ENCODE measurements at places on chromosomes 7 and 10. TPM values are rescaled to one million over a fixed set of nuclear protein-coding genes. Genes with fewer than 3 reads are reported as not detected.

Gene PAPOLB
- not detected for total RNA-seq

Gene SFXN2
- total RNA-seq = 19.4 TPM

Gene MMS19
- 87.9 TPM for total RNA-seq

Gene STAMBPL1
- total RNA-seq = 48.3 TPM

Gene LRRD1
- not detected for total RNA-seq

Gene CDC123
- total RNA-seq = 56.7 TPM

Gene CRYGN
- 0.91 TPM for total RNA-seq

Gene KAZALD1
- total RNA-seq = not detected

Gene MOGAT3
- not detected for total RNA-seq

Gene LBX1
- not detected for total RNA-seq

Gene YWHAG
- total RNA-seq = 62.7 TPM

Gene C10orf105
- 0.30 TPM for total RNA-seq

Gene ADD3
- total RNA-seq = 227 TPM

Gene CPA2
- not detected for total RNA-seq

Gene AKR1C8
- 0.48 TPM for total RNA-seq

- no peak for DNase-seq
Observed at GRCh38 chr10:120457431-120458172, 575 bp downstream of the PLPP4 start.

DNA sequence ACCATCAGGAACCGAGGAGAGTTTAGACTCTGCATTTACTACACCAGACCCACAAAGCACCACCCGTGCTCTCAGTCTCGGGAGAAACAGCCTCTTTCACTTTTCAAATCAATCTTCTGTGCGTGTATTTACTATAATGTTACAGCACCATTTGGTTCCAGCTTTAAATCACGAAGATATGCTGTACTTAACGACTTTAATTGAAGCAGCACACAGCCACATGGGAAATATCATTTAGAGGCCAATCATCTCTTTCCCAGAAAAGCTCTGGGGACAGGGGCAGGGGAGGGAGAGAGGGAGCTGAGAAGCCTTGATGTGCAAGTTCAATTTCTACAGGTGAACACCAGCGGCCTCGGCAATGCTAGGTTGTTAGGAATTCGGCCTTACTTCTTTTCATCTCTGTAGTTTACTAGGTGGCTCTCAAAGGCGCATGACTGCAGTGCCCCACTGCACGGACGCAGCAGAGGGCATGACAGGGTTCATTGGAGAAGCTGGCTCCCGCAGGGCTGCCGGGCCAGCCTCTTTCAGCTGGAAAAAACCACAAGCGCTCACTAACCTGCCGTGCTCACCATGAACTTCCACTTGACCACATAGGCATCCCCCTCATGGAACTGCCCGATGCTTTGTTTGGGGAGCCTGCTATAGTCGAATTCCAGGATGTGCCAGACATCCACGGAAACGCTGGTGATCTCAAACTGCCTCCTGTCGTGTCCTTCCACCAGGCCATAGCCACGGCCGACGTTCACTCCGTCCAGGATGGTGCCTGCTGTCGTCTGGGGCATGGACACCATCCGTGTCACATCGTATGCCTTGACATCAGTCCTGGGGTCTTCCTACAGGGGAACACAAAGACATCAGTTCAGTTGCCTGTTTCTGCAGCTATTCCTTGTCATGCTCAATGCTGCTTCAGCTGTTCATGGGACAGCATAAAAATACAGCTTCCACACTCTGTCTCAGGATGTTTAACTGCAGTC is 154.5 kb downstream of the SVIL start:
- DNase-seq = no peak

GRCh38 chr10:130696870-130697269 is 560.7 kb downstream of the GLRX3 start:
- DNase-seq = no peak

GRCh38 chr10:34830217-34830822 is 15.2 kb upstream of the PARD3 start:
- no peak for DNase-seq

- DNase-seq = no peak
Observed at GRCh38 chr7:115240242-115240641, 318.3 kb downstream of the MDFIC start.

GRCh38 chr7:139118234-139118804 is 8.8 kb upstream of the ZC3HAV1 start:
- DNase-seq = no peak

DNA sequence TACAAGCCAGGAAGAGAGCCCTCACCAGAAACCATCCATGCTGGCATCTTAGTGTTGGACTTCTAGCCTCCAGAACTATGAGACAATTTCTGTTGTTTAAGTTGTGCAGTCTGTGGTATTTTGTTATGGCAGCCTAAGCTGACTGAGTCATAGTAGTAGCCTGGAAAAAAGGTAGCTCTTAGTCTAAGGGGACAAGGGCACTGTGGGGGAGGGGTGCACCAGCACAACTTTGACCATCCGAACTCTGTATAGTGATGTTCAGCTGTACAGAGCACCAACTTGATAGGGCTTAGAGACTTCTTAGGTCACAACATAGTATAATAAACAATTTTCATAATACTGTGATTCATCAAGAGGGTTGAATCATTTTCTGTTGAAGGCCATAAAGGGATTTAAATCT is 14.3 kb downstream of the EIF4EBP2 start:
- no peak for DNase-seq

GRCh38 chr10:81594991-81595390 is 280.0 kb upstream of the NRG3 start:
- no peak for DNase-seq

DNA sequence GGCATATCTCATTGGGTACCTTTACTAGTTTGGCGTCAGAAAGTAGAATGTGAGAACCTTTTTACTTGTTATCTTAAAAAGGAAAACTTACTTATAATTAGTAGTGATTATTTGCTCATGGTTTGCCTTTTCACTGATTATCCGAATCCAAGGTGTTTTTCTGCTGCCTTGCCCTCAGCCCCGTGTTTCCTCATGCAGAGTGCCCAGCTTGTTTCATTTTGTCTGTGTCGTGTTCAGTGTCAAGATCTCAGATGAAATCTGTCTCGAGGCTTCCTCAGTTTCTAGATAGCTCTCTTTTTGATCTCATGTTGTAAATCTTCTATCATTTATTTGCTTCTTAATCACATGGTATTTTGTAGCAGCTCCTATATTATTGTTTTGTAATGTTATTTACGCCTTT is 30.1 kb downstream of the RPA3 start:
- DNase-seq = no peak

GRCh38 chr7:84104826-84105225 is 89.8 kb downstream of the SEMA3A start:
- no peak for DNase-seq

DNA sequence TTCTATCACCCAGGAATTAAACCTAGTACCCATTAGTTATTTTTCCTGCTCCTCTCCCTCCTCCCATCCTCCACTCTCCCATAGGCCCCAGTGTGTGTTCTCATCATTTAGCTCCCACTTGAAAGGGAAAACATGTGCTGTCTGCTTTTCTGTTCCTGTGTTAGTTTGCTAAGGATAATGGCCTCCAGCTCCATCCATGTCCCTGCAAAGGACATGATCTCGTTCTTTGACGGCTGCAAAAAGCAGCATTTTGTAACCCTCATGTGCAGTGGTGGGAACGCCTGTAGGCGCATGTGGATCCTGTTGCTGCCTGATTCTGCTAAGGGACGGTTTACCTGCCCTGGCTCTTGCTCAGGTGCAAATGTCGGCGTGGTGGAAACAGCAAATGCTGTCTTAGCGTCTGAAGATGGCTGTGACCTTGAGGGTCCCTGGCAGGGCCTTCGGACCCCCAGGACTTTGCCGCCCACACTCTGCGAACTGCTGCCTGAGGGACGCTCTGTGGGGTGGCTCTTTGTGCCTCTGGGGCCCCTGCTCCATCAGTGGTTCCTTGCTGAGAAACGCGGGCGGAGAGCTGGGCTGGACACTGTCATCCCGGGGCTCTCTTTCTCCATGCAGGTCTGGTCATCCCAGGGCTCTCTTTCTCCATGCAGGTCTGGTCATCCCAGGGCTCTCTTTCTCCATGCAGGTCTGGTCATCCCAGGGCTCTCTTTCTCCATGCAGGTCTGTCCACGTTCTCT is 5.6 kb upstream of the MTG1 start:
- DNase-seq = no peak

- DNase-seq = no peak
Observed at GRCh38 chr10:817371-817770, 114.1 kb downstream of the LARP4B start.

DNA sequence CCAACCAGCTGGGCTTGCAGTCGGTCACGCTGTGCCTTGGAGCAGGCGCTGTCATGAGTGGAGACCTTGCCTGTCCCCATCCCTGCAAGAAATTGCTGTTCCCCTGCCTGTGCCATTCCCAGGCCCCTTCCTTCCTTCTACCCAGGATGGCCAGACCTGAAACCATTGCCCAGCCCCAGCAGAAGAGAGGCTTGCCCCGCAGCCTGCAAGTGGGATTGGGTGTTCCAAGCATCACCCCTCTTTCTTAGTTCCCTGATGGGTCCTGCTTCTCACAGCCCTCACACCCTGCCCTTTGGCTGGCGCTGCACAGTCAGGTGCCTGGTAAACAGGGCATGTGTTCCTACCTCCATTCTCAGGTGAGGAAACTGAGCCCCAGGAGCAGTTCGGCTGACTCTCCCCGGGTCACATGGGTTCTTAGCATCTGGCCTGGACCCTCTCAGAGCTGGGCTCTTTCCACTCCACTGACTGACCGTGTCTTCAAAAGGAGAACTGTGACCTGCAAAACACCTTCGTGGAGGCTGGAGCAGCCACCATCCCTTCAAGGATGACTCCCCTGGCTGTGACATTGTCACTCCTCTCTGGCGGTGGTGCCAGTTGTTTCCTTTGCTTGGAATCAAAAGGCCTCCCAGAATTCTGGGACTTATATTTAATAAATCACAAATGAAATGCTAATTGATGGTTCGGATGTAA is 41.9 kb upstream of the PDCD4 start:
- no peak for DNase-seq

GRCh38 chr7:121105262-121105661 is 116.8 kb downstream of the CPED1 start:
- DNase-seq = no peak

DNA sequence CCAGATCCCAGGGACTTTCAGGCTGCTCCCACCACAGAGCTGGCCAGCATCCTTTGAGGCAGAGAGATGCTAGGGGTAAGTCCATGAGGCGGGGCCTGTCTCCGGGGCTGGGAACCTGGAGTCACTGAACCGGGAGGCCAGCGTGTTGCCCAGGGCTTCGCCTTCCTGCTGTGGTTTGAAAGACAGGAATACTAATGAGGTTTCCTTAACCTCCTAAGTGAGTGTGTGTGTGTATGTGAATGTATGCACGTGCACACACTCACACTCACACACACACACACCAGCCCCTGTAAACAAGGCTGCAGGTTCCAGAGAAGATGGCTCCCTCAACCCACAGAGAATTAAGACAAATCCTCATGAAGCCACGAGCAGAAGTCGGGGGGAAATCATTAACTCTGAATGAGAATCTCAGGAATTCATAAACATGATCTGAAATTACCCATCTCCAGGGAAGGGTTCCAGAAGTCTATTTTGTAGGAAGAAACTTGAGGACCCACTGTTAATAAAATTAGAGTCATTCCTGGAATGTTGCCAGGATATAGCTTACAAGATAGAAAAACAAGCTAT is 20.3 kb upstream of the PFKP start:
- DNase-seq = no peak

DNA sequence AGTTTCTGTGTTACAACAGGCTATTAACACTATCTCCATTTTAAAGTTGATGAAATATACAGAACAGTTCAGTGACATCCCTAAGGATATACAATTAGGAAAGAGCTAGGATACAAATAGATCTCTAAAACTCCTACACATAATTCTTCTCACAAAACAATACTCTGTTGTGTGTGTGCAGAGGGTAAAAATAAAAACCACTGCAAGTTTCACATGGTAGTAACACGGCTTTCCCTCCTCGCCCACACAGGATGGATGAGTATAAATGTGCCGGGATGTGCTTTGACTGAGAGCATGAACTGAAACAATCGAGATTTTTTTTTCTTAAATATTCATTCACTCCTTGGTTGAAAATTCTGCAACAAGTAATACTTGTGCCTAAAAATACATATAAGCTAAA is 131.5 kb upstream of the C1QL3 start:
- DNase-seq = no peak

DNA sequence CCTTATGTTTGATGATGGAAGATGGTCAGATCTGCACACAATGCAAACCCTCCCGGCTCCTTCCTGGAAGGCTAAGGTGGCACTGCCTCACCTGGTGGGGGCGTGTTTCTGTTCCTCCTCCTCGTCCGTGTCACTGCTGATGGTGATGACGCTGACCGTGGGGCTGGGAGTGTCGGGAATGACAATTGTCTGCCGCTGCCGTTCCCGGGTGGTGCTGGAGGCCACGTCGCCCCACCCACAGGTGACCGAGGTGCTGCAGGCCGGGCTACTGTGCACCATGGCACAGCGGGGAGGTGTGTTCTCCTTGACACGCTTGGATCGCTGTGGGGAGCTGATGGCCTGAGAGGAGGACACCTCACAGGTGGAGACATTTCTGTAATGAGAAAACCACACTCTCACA is 73.1 kb downstream of the CLEC2L start:
- no peak for DNase-seq

GRCh38 chr7:7688956-7689355 is 29.5 kb downstream of the RPA3 start:
- no peak for DNase-seq

DNA sequence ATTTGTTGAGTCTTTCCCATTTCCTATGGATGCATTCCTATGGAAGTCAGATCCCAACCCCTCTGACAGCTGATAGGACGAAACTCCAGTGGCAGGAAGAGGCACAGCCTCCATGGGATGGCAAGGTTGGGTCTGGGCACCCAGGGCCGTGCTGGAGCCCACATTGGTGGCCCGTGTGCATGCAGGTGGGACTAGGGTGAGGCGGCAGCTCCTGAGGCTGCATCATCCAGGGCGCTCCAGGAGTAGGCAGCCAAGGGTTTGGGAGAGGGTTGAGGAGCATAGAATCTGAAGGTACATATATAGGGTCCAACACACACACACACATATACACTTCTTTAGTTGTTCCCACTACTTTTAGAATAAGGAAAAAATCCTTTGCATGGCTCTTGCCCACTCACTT is 81.4 kb upstream of the BMPER start:
- no peak for DNase-seq

DNA sequence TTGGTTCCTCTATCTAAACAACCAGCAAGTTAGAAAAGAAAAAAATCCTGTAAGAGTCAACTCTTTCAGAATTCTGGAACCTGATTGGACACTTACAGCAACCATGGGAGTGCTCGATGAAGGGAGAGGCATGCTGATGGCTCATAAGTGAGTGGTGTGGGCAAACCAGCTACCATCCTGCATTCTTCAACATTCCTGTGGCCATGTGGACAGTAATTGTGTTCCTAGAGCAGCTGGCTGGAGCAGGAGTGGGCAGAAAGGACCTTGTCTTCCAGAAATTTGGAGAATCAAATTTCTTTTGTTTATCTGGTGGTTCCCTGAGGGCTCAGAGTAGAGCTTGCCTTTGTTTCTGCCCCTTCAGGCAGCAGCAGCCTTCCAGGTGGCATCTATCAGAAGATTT is 22.5 kb upstream of the MYL7 start:
- no peak for DNase-seq

DNA sequence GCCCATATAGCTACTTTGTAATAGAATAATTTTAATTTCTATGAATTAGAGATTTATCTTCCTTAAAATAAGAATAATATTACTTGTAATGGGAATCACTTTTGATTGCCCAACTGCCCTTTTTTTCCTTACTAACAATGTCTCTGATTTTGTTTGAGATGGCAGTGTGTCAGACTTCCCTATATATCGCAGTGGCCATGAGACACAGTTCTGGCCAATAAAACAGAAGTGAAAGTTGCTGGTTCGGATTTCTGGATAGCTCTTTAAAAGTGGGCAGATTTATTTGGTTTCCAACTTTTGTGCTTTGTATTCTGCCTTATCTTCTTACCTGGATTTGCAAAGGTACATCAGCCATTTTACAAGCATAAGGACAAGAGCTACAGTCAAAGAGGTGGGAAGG is 170.2 kb downstream of the PPP1R17 start:
- no peak for DNase-seq
